ENCODE measurements at places on chromosomes 6 and 20.

DNA sequence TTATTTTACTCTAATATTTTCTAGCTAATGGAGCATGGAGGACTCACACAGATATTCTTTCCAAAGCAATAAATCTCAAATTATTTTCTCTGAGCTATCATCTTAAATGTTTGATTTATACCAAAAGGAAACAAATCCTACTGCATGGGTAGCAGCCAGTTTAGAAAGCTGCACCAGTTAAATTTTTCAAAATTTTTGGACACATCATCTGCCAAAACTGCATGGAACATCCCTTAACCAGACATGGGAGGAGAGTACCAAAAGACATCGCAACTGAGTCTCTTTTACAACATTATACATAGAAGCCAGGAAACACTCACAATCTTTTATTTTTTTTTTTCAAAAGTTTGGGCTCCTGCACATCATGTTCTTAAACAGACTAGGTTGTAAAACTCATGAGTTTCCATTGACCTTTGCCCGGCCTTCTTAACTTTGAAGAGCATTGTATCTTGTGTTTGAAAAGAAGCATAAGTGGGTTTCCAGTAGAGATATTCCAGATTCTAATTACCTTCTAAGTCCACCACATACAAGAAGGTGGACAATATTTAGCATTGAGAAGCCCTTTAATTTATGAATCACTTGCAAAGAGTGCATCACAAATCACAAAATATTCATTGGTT is 87.7 kb upstream of the HMGCLL1 start:
- no peak for DNase-seq

DNA sequence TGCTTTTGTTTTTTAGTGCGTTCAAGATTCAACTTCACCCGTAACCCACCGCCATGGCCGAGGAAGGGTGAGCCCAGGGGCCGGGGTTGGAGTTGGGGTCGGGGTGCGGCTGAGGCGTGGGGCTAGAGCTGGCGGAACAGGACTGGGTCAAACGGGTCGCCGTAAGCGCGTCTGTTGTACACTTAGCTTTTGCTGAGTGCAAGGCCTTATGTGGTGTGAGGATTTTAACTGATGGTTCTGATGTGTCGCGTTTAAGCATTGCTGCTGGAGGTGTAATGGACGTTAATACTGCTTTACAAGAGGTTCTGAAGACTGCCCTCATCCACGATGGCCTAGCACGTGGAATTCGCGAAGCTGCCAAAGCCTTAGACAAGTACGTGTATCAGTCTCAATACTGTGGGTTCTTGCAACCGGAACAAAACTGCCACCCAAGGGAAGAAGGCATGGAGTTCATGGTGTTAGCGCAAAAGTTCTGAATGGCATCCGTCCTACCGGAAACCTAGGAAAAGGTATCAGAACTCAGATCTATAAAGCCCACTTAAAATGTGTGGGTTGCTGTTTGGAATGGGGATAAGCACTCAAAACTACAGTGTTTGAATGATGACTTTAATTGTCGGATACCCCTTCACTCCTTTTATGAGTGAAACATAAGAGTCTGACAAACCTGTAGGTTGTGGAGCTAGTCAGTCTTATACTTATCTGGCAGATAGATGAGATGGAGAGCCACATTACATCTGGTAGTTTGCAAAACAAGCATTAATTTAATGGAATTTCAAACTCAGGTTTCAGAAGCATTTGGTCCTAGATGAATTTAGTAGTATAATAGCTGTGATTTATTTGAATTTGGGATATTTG is 574 bp downstream of the RPS12 start:
- no peak for DNase-seq

DNA sequence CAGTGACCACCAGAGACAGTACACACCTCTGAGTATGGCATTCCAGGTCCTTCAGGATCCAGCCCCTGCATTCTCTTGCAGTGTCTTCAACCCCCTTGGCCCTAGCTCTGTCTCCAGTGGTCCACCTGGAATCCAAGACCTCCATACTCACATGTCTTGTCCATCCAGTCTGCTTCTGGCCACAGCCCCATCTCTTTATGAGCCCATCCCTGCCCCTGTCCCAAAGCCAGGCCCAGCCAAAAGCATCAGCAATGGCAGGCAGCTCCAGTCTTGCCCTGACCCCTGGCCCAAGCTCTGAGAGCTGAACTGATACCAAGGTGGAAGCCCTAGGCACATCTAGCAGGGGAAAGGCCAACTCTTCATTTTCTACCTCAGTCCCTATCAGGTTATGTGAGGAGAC is 119.6 kb upstream of the PTPRT start:
- no peak for DNase-seq

- no peak for DNase-seq
Observed at GRCh38 chr6:144304223-144304848, 19.2 kb downstream of the UTRN start.

GRCh38 chr6:122696079-122696478 is 83.4 kb upstream of the FABP7 start:
- no peak for DNase-seq

GRCh38 chr6:44538807-44539201 is 151.3 kb downstream of the CDC5L start:
- no peak for DNase-seq

DNA sequence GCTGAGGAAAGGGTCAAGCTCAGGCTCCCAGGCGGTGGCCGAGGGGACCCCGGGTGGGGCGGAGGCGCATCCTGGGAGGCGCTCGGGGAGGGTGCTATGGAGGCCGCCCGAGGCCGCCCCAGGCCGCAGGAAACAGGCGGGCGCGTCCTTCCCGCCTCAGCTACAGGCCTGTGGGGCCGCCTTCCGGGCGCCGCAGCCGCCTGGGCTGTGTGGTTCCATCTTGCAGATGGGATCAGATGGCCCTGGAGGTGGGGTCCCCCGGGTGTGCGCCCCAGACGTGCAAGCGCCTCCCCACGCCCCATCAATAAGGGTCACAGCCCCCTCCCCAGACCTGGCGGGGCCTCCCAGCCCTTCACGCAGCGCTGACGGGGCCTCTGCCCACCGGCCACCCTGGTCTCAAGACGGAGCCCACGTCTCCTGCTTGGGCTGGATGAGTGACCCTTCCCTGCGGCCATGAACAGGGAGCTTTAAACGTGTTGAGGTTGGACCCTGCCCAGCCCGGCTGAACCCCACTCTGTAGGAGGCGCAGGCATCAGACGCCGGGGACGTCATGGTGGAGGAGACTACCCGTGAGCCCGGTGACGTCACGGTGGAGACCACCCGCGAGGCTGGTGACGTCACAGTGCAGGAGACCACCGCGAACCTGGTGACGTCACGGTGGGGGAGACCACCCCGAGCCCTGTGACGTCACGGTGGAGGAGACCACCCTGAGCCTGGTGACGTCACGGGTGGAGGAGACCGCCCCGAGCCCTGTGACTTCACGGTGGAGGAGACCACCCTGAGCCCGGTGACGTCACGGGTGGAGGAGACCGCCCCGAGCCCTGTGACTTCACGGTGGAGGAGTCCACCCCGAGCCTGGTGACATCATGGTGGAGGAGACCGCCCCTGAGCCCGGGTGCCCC is 267.0 kb downstream of the DLL1 start:
- DNase-seq: no peak
